SK-MEL-5 (cell line): ENCODE measurements at places on chromosomes 6 and 20. TPM values are rescaled to one million over a fixed set of nuclear protein-coding genes. Genes with fewer than 3 reads are reported as not detected.

DNA sequence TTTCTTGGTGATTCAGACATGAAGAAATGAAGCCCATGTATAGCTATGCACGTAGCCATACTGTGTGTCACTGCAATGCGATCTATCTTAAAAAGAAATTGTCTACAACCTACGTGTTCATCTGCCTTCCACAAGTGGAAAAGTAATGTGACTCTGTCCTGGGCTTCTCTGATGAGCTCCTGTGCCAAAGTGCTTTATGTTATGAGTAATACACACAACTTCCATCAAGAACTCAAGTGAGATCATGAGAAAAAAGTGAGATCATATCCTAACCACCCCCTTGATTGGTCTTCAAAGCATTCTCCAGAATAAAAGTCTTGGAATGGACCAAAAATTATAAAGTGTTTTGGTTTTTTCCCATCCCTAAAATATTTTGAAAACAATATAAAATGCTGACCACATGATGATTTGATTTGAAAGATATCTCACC, 114.3 kb downstream of the DST start:
- no peak for DNase-seq

DNA sequence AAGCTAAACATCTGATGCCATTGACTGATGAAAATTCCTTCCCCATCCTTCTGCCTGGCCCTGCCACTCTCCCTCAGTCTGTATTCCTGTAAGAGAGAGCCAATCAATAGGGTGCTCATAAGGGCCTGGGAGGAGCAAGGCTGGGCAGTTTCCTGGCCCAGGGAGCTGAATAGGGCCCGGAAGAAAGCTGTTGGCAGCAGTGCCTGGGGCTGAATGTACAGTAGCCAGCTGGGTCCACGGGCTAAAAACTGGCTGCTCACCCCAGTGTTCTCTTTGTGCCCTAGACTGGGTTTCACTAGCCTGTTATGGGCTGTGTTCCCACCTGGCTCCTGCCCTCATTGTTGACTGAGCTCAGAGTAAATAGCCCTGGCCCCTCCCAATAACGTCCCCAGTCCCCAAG, 1.7 kb upstream of the WFDC2 start:
- no peak for DNase-seq

DNA sequence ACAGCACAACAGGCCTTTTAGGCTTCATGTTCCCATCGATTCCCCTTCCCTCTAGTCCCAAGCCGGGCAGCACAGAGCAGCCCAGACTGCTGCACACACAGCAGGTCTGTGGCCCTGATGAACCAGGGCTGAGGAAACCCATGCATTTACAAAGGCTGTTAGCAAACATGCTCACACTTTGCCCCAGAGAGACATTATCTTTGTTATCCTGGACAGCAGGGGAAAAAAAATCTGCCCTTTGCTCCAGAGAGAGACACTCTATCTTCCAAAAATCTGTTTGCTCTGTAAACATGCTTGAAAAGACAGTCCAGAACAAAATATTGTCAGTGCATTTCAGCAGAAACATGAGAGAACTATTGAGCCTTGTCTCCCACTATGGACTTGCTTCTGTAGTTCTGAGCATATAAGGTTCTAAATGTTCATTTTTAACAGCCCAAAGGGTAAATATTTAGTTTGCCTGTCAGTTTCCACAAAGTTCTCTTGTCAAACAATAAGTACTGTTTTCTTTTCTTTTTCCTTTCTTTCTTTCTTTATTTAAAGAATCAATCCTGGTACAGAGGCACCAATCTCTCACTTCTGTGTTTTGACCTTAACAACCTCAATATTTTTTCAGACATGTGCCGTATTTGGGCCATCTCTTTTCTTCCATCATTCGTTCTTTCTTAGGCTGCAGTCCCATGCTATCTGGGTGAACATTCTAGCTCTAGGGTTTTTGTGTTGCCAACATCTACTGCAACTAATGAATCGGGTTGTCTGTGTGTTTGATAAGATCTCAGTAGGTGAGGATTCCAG, 468.0 kb downstream of the EPM2A start:
- DNase-seq, result no peak

DNA sequence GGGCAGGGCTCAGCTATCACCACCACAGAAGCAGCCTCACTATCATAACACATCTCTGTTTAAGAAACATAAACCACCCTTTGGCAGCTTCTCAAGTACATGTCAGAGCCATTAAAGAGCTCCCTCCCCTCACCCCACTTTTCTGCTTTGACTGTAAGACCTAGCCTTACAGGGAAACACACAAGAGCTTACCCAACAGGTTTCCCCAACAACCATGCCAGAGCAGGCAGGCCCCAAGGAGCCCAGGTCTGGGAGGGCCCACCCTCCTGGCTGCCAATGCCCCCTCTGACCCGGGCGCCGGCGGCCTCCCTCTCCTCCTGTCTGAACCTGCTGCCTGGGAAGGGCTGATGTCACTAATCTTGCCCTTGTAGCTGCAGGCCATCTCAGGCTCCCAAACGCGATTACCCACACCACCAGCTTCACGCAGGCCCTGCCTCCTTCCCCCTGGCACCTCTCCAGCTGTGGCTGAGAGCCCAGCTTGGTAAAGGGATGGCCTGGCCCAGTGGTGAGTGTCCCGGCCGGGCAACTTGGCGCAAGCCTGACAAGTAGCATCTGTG, 402.0 kb downstream of the MAFB start:
- DNase-seq, result no peak

DNA sequence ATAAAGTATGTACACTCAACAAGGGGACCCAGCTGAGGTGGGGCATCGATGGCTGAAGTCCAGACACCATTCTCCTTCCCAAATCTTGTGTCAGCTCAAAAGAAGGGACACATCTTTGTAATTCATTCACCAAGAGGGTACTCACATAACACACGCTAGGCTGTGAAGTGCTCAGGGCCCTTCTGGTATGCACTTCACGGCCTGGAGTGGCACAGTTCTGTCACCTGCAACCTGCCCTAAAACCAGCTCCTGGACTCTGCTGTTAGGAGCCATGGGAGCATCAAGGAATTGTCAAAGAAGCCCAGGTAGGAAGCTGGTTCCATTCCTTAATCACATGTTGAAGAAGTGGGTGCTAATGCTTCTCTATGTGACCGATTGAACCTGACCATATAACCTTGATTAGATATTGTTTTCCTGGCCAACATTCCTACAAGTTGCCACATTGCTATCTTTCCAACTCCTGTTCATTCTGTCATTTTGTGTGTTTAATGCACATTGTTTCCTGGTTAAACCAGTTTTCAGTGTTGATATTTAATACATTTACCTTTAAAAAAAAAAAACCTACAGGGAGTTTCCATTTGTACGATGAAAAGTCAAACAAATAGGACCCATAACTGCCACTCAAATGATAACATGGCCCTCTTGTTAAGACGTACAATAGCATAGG, 127.3 kb downstream of the TNFRSF21 start:
- DNase-seq, result no peak

DNA sequence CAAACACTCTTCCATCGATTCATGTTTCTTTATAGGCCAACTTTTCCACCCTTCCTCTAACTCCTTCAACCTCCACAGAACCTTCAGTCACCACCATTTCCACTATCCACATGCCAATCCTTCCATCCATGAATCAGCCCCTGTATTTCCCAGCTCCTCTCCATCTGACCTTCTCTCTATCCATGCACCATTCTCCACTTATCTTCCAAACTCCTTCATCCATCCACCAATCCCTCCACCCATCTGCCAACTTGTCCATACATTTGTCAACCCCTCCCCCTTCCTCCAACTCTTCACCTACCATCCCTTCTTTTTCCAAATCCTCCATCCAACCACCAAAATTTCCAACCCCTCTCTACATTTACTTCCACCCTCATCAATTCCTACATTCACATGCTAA, 49.9 kb downstream of the MAFB start:
- DNase-seq, result no peak

DNA sequence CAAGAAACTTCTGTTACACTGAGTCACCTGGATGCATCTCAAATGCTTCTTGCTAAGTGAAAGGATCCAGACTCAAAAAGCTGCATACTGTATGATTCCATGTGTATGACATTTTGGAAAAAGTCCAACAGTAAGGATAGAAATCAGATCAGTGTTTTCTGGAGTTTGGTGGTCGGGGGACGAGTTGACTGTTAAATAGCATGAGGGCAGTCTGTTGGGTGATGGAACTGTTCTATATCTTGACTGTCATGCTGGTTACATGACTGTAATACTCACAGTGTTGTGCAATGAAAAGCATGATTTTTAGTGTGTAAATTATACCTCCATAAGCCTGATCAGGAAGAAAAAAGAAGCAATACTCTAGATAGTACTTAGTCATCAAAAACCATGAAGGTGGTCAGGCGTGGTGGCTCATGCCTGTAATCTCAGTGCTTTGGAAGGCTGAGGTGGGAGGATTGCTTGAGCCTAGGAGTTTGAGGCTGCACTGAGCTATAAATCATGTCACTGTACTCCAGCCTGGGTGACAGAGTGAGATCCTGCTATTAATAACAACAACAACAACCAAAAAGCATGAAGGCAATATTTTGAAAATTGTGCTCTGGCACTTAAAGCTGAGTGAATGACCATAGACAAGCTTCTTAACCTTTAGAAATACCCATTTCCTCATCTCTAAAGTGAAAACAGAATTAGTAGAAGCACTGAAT, 30.5 kb upstream of the SASH1 start:
- DNase-seq, result no peak

- DNase-seq, result no peak
These were observed 19.2 kb upstream of the SSR1 start for GRCh38 chr6:7332090-7332745.

GRCh38 chr6:148524976-148525375, 182.3 kb downstream of the SASH1 start:
- DNase-seq, result no peak

DNA sequence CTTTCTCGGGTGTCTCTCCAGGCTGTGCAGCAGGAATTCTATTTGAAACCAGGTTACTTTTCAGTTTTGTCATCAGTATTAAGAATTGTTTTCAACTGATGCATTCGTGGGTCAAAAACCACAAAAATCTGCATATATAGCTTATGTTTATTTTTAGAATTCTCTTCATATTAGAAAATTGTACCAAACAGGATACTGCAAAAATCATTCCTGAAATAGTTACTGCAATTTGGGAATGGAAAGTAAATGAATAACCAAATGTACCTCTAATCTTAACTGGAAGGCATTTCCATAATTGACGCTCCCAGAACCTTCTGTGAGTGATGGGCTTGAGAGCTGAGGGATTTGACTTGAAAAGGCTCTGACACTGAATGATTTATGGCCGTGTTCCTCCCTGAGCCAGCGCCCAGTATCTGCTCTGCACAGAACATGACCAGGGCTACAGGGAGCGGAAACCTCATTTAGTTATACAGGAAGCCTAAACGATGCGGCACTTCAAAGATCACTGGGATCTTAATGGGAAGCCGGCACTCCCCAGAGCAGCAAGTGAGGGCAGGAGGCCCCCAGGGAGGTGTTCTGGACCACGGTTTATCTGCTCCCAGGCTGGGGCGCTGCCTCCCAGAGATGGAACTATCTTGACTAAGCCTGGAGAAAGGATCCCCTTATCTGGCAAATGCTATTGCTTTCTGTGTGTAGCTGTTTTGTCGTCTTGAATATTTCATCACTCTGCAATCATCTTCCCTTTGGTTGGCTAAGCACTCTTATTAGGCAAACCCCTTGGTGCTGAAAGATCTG, 446.0 kb downstream of the QKI start:
- DNase-seq, result no peak

DNA sequence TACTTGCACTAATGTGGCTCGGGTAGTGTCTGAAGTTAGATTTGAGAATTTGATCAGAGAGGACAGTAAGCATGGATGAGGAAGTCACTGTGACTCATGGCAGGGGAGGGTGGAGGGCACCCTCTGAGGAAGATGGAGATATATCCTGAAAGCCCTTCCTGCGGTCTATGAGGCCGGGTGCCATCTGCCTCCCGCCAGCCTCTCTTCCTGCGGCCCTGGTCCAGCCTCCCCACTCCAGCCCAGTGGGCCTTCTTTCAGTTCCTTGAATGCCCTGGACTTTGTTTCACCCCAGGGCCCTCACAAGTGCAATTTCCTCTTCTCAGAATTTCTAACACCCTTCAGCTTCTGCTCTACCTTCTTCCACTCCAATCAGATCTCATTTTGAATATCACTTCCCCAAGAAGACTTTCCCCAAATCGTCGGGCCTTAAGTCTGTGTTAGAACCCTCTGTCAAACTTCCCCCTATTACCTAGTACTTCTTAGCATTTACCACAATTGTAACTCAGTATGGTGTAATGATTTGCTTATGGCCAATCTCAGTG, 20.2 kb upstream of the TNFAIP3 start:
- no peak for DNase-seq

DNA sequence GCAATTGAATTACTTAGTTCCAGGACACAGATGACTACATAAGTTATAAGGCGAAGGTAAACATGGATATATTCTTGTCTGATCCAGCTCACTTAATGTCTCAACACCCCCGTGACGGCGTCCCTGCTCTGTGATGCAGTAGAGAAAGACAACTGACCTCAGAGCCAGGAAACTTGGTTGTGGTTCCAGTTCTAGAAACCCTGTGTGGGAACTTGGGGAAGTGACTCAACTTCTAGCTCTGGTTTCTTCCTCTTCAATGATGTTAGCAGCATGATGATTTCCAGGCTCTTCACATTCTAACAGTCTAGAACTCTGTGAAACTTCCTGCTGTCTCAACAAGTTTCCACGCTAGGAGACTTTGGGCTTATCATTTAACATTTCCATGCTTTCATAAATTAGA, 18.4 kb downstream of the LAMA4 start:
- DNase-seq, result no peak

DNA sequence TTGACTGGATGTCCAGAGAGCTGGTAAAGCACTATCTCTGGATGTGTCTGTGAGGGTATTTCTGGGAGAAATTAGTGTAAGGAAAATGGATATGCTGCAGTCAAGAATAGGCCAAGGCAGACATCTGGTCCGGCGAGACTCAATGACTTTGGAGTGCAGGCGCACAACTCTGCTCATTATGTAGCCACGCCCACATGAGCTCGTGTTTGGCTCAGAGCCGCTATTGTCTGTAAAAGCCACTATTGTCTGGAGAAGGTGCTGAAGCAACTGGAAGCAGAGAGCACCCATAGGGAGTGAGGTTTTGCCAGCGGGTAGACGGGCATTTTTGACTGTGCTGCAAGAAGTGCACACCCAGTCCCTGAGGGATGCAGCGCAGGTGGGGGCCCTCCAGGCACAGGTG, 305.0 kb upstream of the POU3F2 start:
- DNase-seq, result no peak

DNA sequence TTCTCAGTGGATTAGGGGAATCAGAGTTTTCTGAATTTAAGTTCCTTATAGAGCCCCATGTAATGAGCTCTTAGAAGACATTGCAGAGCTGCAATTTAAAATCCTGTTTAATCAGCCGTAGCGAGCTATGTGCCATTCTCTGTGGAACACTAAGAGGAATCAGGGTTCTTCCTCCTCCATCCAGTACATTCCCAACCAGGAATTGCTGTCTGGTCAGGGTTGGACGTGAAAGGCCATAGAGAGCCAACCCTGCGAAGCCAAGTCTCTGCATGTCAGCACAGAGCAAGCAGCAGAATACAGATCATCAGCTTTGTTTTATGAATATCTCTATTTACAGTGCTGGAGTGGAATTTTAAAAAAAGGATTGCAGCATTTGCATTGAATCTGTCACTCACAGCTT, 366.0 kb downstream of the LAMA2 start:
- no peak for DNase-seq

GRCh38 chr6:150406948-150407347, 38.1 kb downstream of the IYD start:
- no peak for DNase-seq

GRCh38 chr20:5511082-5511481, 194.3 kb upstream of the PROKR2 start:
- DNase-seq, result no peak

The GABRR1 gene
- total RNA-seq, result not detected in 2 replicates

The CALHM5 gene
- total RNA-seq, result 0.05 TPM in 1 of 2 replicates, not detected in the other

The ADGRB3 gene
- 3.6 and 3.8 TPM in 2 replicates for total RNA-seq

The TBXT gene
- total RNA-seq, result not detected in 2 replicates

The MLN gene
- not detected in 2 replicates for total RNA-seq

The PCIF1 gene
- total RNA-seq, result 9.2 and 10.9 TPM in 2 replicates

The TOP1 gene
- 16.1 and 20.0 TPM in 2 replicates for total RNA-seq
